ENCODE measurements at places on chromosomes 13 and 19. TPM values are rescaled to one million over a fixed set of nuclear protein-coding genes. Genes with fewer than 3 reads are reported as not detected.

DNA sequence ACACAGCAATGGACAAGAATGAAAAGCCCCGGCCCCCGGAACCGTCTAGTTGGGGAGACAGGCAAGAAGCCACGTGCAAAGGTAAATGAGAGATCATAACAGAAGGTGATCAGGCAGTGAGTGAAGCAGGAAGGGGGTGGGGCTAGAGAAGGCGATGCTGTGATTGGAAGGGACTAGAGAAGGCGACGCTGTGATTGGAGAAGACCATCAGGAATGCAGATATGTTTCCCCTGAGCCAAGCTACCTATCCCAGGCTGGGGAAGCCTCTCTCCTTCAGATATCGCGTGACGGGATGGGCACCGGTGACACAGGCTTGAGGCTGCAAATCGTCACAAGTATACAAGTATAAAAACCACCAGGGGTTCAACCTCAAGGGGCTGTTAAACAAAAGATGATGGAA lies 21.8 kb downstream of the DCAF15 start:
- DNase-seq: no peak

GRCh38 chr19:39264306-39265290 lies 3.6 kb upstream of the IFNL2 start:
- DNase-seq: no peak

DNA sequence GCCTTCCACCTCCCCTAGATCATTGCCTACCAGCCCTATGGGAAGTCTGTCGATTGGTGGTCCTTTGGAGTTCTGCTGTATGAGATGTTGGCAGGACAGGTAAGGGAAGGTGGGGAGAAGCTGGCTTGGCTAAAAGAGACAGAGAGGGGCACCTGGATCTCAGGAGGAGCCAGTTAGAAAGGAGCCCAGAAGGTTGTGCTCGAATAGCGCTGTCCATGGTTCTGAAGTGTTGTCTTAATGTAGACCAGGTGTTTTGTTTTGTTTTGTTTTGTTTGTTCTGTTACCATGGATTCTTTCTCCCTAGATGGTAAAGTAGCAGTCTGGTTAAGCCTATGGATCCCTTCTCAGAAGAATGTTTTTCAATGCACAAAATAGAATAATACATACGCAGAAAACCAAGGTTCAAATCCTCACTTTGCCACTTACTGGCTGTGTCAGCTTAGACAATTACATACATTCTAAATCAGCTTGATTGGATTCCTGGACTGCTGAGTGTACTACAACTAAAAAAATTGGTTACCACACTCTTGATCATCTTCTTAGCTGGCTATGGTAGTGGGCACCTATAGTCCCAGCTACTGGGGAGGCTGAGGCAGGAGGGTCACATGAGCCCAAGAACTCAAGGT lies 5.9 kb upstream of the CACNG7 start:
- DNase-seq: no peak

- peak; percentile 77 for DNase-seq
Observed at GRCh38 chr13:113297370-113298042, 467 bp downstream of the LAMP1 start.

The ZNF723 gene
- total RNA-seq: not detected

- DNase-seq: no peak
Observed at GRCh38 chr13:53782488-53782961, 753.9 kb downstream of the OLFM4 start.

GRCh38 chr13:92994056-92994455 lies 232.6 kb upstream of the GPC6 start:
- no peak for DNase-seq

The OVOL3 gene
- not detected for total RNA-seq

GRCh38 chr19:38500450-38500849 lies 67.0 kb downstream of the RYR1 start:
- DNase-seq: no peak

DNA sequence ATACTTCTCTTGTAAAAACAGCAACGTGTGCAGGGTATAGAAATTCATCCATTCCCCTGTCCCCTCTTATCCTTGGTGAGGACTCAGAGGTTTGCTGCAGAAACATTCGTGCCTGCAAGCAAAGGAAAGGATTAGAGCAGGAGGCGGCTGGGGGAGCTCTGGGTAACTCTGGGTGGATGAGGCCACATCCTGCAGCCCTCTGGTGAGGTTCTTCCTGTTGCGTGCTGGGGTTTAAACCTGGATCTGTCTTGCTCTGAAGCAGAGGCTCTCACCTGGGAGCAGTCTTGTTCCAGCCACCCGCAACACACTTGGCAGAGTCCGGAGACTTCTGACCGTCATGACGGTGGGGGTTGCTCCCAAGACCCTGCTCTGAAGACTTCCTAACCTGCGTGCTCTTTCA lies 69.2 kb downstream of the ATP11A start:
- DNase-seq: no peak

DNA sequence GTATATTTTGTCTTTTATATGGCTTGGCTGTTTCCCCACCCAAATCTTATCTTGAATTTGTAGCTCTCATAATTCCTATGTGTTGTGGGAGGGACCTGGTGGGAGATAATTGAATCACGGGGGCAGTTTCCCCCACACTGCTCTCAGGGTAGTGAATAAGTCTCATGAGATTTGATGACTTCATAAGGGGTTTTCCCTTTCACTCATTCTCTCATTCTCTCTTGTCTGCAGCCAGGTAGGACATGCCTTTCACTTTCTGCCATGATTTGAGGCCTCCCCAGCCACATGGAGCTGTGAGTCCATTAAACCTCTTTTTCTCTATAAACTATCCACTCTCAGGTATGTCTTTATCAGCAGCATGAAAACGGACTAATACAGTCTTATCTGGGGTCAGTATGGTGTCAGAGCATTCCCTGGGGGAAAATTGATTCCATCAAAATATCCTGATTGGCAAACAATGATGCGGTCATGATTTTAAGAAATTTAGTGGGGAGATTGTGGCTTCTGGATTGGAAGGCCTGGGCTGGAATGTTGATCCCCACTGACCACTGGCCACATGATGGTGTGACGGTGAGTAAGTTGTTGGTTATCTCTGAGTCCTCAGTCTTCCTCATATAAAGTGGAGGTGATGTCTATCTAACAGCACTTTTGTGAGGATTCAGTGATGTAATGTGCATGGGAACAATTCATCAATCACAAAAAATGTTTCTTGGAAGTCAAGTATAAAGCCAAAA lies 27.5 kb upstream of the ANKRD10 start:
- DNase-seq: no peak

DNA sequence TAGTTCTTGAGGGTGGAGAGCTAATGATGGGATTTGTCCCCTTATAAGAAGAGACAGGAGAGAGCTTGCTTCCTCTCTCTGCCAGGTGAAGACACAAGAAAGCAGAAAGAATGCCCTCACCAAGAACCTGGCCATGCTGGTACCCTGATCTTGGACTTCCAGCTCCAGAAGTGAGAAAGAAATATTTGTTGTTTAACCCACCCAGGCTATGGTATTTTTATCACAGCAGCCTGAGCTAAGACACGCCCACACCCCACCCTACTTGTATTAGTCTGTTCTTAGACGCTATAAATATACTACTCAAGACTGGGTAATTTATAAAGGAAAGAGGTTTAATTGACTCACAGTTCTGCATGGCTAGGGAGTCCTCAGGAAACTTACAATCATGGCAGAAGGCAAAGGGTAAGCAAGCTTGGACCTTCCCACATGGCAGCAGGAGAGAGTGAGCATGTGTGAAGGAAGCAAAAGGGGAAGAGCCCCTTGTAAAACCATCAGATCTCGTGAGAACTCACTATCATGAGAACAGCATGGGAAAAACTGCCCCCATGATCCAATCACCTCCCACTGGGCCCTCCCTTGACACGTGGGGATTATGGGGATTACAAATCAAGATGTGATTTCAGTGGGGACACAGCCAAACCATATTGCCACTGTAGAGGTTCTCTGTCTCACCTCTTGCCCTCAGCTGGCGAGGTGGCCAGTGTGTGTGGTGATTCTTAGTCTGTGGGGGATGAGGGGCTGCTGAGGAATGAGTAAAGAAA lies 57.4 kb upstream of the RCBTB2 start:
- DNase-seq: no peak

The SHISA7 gene
- total RNA-seq: not detected

GRCh38 chr13:45055198-45055901 lies 65.0 kb upstream of the GTF2F2 start:
- DNase-seq: peak; percentile 66

DNA sequence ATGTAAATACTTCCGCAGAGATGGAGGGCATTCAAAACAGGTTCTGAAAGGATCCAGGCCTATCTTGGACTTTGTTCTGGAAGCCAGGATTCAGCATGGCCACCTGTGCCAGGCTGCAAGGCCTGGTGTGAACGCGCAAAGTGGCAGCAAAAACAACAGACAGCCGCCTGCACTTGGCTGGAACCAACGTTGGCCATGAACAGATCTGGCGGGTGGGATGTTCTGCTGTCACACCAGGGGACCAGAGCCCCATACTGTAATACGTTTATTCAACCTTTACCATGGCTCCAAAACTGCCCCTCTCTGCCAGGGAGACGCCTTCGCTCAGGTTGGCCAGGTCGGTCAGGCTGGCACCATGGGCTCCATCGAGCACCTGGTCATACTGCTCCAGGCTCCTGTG lies 69.7 kb downstream of the EPS15L1 start:
- no peak for DNase-seq

The NOTCH3 gene
- 3.9 TPM for total RNA-seq

- DNase-seq: no peak
Observed at GRCh38 chr19:28746478-28746877, 466.5 kb downstream of the UQCRFS1 start.

The FBXO17 gene
- 28.6 TPM for total RNA-seq

The TRIP10 gene
- 73.1 TPM for total RNA-seq

- peak; percentile 69 for DNase-seq
Observed at GRCh38 chr13:110265341-110265681, 41.6 kb downstream of the COL4A1 start.

The SMAD9 gene
- 33.3 TPM for total RNA-seq

The LILRA2 gene
- 3.1 TPM for total RNA-seq

DNA sequence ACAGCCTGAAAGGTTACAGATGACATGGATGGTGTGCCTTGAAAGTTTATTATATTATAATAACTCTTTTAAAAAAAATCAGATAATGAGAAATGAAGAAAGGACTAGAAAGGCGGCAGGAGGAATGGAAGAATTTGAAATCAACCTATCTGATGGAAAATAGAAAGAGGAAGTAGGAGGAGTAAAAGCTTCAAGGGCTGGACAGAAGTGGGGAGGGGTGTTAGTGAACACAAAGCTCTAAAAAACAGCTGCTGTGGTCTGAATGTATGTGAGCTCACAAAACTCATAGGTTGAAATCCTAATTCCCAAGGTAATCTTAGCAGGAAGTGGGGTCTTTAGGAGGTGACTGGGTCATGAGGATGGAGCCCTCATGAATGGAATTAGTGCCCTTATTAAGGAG lies 19.5 kb downstream of the CCDC70 start:
- no peak for DNase-seq

- DNase-seq: no peak
Observed at GRCh38 chr19:31071136-31071855, 277.9 kb downstream of the TSHZ3 start.

The ZNF829 gene
- total RNA-seq: 5.6 TPM

DNA sequence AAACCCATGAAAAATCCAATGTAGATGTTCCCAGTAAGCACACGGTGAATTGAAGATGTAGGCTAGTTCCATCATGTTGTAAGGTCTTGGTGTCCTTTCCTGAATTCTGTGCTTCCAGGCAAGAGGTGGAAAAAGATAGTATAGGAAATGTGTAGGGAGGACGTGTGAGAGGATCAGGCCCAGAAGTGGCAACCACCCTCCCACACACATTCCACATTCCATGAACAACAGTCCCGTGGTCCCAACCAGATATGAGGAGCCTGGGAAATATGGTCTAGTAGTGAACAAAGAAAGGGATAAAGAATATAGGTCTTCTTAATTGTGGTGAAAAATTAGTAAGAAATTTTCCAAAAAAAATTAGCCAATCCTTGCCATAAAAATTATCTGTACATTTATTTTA lies 1254.2 kb upstream of the SLC10A2 start:
- no peak for DNase-seq

- no peak for DNase-seq
Observed at GRCh38 chr19:46838160-46838559, 12.5 kb downstream of the AP2S1 start.

The YJEFN3 gene
- 1.5 TPM for total RNA-seq

GRCh38 chr13:44778761-44779484 lies 202.8 kb upstream of the TSC22D1 start:
- no peak for DNase-seq

GRCh38 chr13:67094078-67094477 lies 136.1 kb downstream of the PCDH9 start:
- DNase-seq: no peak

DNA sequence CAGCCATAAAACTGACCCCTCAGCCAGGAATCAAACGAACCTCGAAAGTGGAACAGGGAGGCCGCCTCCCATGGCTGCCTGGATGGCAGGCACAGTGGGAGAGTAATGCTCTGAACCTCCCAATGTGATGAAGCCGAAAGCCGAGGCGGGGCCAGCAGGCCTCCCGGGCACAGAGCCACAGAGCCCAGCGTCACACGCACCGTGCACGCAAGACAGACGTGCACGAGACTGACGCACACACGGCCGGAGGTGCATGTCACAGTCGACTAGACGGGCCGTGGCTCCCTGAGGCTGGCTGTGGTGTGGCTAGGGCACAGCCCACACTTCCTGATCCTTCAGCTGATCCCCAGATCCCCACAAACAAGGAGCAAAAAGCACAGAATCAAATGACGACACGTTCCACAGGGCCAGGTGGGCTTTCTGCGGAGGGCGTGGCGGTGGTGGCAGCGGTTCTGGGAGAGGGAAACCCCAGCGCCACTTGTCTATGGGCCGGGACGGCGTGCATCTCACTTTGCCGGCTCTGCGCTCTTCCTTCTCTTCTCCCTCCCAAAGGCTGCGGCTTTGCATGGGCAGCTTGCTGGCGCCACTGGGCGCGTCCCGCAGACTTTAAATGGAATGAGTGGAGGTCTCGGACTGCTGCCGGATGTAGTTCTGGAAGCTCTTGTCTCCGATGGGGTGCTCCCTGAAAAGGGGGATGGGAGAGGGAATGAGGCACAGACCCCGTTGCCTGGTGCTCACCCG lies 5.0 kb upstream of the C13orf46 start:
- peak; percentile 53 for DNase-seq

The ZNF681 gene
- total RNA-seq: 0.71 TPM

The UBE2L5 gene
- total RNA-seq: 0.95 TPM

DNA sequence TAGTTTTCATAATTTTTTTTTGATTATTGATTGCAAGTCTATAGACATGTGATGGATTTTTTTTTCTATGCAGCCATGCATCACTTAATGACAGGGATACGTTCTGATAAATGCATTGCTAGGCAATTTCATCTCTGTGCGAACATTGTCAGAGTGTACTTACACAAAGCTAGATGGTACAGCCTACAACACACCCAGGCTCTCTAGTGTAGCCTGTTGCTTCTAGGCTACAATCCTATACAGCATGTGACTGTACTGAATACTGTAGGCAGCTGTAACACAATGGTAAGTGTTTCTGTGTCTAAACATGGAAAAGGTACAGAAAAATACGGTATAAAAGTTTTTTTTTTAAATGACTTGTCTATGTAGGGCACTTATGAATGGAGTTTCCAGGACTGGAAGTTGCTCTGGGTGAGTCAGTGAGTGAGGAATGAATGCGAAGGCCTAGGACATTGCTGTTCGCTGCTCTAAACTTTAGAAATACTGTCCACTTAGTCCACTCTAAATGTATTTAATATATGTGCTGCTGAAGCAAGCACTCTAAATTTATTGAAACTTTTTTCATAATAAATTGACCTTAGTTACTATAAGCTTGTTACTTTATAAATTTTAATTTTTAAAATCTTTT lies 20.3 kb downstream of the SPATA13 start:
- DNase-seq: no peak

GRCh38 chr19:35438096-35438495 lies 10.0 kb upstream of the FFAR2 start:
- DNase-seq: no peak

GRCh38 chr19:15332311-15332996 lies at the start of gene BRD4:
Gene BRD4 (minus strand): TSS chr19:15332539. CDS start chr19:15273099, 59,440 bp downstream.
- peak; percentile 85 for DNase-seq
